ENCODE measurements at places on chromosomes 16 and 17.
A peak's percentile ranks its signal among the peaks of the same experiment; 100 is the strongest.

DNA sequence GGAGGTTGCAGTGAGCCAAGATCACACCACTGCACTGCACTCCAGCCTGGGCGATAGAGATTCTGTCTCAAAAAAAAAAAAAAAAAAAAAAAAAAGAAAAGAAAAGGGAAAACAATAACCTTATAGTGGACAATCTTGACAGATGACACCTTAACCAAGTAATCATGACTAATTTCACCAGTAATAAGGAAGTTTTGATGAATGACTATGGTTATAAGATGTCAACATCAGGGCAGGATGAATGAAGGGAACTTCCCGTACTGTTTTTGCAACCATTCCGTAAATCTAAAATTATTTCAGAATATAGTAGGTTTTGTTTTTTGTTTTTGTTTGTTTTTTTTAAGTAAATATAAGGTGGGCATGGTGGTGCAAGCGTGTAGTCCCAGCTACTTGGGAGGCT is 23.0 kb downstream of the GSPT1 start:
- DNase-seq: no peak

GRCh38 chr16:70484867-70485266 is 30.5 kb downstream of the FCSK start:
- no peak for DNase-seq

- no peak for DNase-seq
Observed at GRCh38 chr17:55607731-55608341, 96.6 kb upstream of the SMIM36 start.

- DNase-seq: no peak
Observed at GRCh38 chr16:57224651-57225335, 20.3 kb upstream of the ARL2BP start.

DNA sequence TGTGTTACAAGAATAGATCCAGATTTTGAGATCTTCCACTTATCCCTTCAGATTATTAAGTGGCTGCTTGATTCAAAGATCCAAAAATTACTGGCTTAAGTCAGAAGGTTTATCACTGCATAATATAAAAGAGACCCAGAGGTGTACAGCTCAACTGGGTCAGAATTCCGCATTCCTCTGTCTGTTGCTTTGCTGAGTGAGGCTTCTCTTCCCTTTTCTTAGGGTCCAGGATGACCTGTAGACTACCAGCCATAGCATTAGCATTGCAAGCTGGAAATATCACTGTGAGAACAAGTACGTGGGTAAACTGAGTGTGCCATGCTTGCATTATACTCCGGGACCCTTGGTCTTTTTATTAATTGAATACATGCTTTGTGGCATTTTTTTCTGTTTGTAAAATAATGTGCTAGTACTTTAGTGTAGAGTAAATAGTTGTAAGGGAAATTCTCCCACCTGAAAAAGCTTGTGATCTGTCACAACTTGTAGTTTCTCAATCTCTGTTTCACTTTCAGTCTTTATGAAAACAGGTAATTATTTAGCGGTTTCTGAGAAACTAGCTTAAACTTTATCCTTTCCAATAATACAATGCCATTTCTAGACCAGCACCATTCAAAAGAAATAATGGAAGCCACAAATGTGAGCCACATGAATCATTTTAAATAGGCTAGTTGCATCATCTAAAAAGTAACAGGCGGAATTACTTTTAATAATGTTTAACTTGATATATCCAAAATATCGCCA is 61.6 kb downstream of the TNRC6C start:
- DNase-seq: peak; percentile 24

- DNase-seq: peak; percentile 65
Observed at GRCh38 chr17:21452377-21453143, 76.4 kb downstream of the KCNJ12 start.

DNA sequence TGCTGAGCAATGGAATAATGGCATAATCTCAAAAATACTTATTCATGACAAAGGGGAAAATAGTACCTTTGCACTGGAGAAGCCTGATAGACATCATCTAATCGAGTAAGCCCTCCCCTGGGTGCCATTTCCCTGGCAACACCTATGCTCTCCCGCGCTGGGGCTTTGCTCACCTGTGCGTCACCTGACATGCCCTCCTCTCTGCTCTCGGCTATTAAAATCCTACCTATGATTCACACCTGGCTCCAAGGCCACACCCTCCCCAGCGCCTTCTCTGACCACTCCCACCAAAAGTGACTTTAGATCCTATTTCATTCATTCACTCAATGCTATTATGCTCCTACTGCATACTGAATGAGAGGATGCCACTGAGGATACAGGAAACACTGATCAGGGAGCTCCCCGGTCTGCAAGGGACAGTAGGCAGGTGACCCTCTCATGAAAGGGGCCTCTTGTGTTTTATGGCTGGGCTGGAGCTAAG is 83.9 kb downstream of the NT5M start:
- DNase-seq: no peak

GRCh38 chr17:31072186-31072585 is 22.6 kb upstream of the NF1 start:
- no peak for DNase-seq

DNA sequence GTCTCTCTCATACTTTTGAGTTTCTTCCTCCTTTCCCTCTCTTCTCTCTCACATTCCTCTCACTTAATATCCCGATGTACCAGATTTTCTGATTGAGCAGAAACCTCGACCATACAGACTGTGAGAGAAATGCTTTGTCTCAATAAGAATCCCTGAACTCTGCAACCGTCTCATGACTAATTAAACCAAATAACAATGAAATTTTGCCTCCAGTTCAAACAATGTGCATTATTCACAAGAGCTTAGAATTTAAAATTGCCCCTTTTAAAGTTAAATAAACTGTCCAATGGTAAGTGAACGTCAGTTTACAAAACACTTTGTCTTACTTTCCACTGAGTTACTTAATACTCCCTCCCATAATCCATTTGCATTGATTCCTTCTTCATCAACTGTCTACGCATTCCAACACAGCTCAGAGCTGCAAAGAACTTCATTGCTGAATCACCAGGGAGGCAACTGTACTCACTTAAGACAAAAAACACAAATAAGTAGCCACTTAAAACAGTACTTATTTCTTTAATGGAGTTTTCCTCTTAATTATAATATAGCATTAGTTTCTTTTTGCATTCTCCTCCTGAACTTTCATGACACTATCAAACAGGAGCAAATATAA is 4.9 kb downstream of the CDH11 start:
- DNase-seq: no peak

GRCh38 chr16:4298761-4299522 is 16.9 kb upstream of the GLIS2 start:
- no peak for DNase-seq

GRCh38 chr16:84286578-84287240 is 8.0 kb upstream of the WFDC1 start:
- DNase-seq: no peak

- DNase-seq: peak; percentile 23
Observed at GRCh38 chr16:10941127-10941933, 938 bp downstream of the DEXI start.

DNA sequence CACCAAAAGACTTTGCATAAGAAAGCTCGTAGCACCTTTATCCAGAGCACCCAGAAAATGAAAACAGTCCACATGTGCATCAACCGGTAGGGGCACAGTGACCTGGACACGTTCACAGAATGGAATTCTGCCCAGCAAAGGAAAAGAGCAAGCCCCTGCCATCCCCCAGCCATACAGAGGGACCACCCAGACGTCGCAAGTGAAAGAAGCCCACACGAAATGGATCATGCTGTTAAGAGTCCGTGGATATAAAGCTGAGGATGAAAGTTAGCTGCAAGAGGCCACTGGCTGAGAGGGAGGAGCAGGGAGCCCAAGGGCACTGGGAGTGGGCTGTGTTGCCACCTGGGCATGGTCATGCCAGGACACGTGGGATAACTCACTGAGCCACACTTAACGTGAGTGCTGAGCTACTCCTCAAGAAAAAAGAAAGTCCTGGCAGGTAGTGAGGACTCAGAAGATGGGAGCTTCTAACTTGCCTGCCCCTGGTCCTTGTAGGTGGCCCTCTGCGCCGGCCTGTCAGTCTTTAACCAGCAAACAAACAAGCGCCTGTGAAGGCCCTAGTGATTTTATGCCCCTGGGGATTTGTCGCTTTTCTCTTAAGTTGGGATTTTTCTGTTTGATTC is 190.7 kb downstream of the C16orf95 start:
- no peak for DNase-seq

DNA sequence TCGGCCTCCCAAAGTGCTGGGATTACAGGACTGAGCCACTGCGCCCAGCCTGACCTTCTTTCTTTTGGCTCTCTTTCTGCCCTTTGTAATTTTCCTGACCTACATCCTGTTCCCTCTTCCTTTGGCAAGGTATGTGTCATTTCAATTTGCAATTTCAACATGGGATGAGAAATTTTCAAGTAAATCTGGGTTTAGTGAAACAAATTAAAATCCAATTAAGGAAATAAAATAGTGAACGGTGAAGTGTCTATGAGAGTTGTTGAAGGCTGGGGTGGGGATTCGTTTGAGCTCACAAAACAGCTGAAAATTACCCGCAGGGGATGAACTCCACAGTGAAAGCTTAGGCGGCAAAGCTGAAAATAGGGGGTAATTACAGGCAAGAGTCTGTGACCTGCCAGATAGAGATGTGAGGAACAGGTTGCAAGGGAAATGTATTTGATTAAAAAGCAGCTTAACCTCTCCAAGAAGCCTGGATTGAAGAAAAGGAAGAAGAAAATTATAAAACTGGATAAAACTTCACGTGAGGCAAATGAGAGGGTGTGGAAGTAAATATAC is 277.7 kb downstream of the UTP18 start:
- DNase-seq: no peak

GRCh38 chr17:48137656-48138055 is 30.1 kb downstream of the SNX11 start:
- DNase-seq: no peak

DNA sequence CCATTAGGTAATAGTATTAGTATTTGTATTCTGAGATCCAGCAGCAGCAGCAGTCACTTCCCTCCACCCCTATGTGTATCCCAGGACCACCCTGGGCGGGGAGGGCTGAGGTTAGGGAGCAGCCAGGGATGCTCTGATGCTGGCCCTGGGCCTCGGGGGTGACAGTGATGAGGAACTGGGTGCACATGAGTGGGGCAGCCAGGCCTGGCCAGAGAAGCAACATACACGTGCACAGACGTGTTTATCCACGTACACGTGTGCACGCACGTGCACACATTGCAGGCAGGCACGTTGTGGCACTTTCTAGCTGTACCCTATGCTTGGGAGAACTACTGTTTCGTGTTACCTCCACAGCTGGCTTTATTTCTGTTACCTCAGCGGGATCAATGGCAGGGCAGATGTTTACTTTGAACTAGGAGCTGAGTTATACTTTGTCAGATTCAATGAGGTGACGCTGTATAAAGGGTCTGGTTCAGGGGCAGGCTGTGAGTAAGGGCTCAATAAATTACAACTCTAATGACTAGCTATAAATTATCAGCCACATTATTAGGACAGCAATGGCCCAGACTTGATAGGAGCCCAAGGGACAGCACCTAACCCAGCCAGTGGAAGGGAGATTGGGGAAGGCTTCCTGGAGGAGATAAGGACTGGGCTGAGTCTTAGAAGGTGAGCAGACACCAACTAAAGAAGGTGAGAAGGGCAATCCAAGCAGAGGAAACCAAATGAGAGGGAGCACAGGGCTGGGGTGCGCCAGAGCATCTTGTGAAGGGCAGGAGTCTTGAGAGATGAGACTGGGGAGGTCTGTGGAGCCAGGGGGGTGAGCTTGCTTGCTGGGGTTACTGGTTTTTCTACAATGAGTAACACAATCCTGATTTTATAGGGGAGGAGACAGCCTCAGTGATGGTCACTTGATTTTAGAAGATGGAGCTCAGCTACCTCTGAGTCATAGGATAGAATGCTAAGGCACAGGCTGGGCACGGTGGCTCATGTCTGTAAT is 22.4 kb upstream of the CA4 start:
- DNase-seq: no peak

GRCh38 chr16:59574296-59574695 is 840.2 kb upstream of the GOT2 start:
- no peak for DNase-seq

GRCh38 chr16:88715312-88716190 is 9.2 kb downstream of the CTU2 start:
- DNase-seq: no peak

DNA sequence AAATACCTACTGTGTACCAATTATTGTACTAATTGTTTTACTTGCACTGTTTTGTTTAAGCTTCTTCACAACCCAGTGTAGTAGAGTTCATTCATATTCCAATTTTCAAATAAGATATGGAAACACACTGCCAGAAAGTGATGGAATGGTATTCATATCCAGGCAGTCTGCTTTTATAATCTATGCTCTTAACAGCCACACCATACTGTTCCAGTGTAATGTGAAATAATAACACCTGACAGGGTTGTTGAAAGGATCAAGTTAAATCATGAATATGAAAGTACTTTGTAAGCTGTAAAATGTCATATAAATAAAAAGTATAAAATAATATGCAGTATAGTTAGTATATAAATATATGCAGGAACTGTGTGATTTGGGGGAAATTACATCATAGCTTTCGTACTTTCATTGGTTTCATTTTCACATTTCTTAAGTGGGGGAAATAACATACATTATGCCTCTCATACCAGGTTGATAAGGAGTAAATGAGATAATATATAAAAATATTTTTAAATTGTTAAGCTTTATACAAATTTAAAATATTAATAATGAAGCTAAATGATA is 230.8 kb downstream of the TANC2 start:
- no peak for DNase-seq

DNA sequence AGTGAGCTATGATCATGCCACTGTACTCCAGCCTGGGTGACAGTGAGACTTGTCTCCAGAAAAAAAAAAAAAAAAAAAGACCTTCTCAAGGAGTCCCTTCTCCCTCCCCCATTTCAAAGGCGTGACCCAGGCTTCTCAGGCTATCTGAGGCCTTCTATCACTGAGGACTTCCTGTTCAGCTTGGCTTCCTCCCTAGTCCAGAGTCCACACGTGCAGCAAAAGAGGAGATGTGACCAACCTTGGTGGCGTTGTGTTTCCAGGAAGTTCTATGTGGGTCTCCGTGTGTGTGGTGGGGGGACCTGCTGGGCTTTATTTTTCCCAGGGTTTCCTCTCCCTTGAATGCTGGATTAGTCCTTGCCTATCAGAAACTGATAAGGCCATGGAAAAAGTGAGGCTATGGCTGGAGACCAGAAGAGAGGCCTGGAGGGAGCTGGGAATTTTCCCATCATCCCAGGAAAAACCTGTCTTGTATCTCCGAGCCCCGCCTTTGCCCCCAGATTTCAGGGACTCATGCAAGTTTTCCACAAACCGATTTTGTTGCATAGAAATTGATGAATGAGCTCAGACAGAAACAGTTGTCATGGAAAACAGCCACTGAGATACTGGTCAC is 148.1 kb downstream of the SALL1 start:
- no peak for DNase-seq

- DNase-seq: no peak
Observed at GRCh38 chr16:85921026-85921425, 22.1 kb downstream of the IRF8 start.

GRCh38 chr17:75673487-75673886 is 6.3 kb downstream of the SAP30BP start:
- DNase-seq: no peak

DNA sequence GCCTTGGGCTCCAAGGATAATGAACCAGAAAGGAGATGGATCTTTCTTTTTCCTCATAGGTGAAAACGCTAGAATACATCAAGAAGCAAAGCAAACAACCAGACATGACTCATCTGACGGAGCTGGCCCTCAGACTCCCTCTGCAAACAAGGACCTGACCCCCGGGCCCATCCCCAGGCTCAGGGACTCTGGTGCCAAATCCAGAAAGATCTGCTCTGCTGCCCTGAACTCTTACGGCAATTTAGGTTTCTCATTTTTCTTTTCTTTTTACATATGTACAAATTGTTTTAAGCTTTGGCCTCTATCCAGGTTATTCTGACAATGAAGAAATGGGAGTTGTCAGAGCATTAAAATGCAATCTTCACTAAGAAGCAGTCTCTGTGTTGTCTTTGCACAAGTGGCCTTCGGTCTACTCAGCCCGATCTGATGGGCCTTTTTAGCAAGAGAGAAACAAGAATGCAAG is 17.7 kb downstream of the KNOP1 start:
- DNase-seq: no peak
